ENCODE measurements at places on chromosomes 2 and 18.

DNA sequence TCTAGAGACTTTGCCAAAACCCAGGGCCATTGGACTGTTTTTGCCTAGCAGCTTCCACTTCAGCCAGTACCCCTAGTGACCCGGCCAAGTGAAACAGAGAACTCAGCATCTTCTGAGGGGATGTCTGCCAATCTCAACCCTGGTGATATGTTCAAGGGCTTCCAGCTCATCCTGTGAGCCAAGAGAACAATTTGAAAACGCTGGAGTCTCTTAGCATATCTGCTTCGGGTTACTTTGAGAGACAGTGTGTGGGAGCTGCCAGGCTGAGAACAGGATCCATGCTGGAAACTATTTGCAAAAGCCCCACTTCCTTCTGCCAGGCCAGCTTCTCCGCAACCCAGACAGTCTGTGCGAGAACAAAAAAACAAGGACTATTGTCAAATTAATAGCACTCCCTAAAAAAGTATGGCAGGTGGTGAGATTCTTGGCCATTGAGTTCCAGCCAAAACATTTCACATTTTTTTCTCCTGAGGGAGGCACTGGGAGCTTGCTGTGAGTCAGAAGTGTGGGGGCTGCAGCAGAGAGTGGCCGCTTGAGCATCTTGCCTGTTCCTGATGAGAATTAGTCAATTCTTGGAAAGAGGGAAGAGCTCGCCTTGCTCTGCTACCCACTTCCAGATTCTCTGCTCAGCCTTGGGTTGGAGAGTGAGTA is 395.6 kb upstream of the TRIB2 start:
- peak; percentile 19 for DNase-seq

- no peak for DNase-seq
Measured at GRCh38 chr2:9747396-9747795, 95.9 kb upstream of the TAF1B start.

DNA sequence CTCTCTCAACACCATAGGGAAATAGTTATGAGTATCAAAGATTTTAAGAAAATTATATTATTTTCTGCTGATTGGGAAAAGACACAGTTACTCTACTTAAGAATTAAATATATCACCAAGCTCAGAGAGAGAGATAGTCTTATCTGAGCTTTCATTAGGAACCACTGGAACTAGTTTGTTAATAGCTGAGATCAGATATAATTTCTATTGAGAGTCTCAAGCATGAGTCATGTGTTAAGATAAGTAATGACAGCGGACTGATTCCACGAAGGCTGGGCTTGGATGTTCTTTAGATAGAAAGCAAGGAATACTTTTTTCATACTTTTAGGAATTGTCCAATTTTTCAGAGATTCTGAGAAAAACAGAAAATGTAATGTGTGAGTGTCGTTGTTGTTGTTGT is 44.4 kb upstream of the RBM44 start:
- no peak for DNase-seq

DNA sequence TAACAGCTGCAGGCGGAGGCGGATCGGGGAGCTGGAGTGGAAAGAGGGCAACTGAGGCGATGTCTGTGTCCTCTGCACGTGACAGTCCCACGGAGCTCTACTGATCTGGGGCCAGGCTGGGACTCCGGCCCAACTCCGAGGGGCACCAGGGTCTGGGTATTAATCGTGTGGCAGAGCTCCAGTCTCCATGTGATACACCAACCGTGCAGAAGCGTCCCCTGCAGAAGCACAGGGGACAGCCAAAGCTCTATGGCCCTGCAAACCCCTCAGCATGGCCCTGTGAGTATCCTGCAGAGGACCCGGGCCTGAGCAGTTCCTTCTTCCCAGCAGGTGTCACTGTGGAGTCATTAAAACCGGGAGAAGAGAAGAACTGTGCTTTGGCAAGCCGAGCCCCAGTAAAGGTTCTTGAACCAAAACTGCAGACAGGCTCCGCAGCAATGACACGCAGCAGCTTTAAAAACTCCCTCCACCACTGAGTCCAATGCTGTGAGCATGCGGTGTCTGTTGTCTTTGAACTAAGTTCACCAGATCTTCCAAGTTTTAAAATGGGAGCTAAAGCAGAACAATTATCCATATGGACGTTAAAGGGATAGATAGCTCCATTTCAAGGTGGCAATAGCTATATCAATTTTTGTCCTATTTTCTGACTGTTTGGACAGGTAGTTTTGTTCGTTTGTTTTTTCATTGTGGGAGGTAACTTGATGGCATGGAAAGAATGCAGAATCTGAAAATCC is 79.4 kb downstream of the TMEM182 start:
- peak; percentile 79 for DNase-seq

All from hepatocyte (in vitro differentiated cells).